ENCODE measurements at places on chromosomes 13 and 19. TPM values are rescaled to one million over a fixed set of nuclear protein-coding genes. Genes with fewer than 3 reads are reported as not detected.

- DNase-seq = no peak
These were observed 44.4 kb upstream of the HMGB1 start for GRCh38 chr13:30510091-30510490.

DNA sequence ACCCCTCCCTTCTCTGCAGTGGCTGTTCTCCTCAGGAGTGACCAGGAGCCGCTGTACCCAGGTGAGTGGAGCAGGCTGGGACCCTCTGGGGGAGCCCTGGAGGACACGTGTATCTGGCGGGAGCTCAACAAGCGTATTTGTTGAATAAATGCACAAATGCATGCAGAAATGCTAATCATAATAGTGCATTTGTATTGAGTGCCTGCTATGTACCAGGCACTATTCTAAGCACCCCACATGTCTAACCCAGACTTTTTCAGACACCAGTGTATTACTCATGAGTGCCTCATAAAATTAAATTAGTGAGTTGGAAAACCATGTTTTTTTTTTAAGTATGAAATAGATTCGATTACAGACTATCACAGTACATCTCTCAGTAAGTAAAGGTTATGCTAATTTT is 7.9 kb downstream of the HPN start:
- no peak for DNase-seq

DNA sequence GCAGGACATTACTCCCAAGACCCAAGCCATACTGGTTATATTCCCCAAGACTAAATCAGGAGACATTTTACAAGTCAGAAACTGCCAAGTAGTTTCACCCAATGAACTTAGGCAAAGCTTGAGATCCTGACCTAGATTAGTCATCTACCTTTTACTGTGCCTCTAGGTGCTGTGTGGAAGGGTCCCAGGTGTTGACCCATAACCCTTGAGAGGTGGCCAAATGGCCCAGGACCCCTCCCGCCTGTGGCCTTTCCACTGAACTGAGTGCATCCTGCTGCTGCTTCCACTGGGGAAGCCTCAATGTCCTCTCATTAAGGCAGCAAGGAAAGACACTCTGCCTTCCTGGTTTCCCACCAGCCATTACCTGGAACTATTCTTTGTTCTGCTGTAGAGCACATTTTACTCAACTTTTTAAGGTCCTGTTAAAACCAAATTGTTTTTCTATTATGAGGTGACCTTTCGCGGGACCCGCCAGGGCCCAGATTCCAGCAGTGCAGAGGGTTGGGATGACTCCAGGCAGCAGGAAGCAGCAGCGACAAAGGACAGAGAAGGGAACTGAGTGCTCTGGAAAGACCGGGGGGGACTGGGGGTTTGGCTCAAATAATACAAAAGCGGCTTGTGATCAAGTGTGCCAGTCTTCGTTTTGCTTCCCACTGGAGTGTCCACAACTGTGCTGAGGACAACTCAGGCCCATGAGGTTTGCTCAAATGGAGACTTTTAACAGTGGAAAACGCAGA is 27.1 kb downstream of the ANKRD10 start:
- no peak for DNase-seq

Gene FUT1
- 0.82 TPM for total RNA-seq

Gene IGFL1
- total RNA-seq = not detected

Gene DPF1
- 39.9 TPM for total RNA-seq
